ENCODE measurements at places on chromosomes 7 and 10.

DNA sequence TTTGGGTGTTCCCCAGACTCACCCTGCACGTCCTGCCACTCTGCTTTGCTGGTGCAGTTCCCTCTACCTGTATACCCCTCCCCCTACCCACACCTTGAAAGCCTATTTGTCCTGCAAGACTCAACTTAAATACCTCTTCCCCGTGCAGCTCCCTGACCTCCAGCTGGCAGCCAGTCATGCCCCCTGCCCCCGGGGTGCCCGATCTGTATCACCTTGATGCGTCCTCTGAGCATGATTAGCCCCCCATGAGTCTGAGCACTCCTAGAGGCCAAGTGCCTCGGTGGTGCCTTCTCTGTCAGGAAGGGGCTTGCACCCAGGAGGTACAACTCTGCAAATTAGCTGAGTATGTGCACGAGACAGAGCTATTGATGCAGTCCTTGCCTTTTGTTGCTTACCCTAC is 95.1 kb downstream of the RGS10 start:
- H3K27me3 ChIP-seq, result no peaks in the 10 kb centered on the region
- H3K4me1 ChIP-seq, result no peaks in the 10 kb centered on the region
- no peaks in the 10 kb centered on the region for H3K36me3 ChIP-seq
- no peak overlapping the region for H3K27ac ChIP-seq
- no peak for DNase-seq
- no peak overlapping the region for H3K4me3 ChIP-seq

DNA sequence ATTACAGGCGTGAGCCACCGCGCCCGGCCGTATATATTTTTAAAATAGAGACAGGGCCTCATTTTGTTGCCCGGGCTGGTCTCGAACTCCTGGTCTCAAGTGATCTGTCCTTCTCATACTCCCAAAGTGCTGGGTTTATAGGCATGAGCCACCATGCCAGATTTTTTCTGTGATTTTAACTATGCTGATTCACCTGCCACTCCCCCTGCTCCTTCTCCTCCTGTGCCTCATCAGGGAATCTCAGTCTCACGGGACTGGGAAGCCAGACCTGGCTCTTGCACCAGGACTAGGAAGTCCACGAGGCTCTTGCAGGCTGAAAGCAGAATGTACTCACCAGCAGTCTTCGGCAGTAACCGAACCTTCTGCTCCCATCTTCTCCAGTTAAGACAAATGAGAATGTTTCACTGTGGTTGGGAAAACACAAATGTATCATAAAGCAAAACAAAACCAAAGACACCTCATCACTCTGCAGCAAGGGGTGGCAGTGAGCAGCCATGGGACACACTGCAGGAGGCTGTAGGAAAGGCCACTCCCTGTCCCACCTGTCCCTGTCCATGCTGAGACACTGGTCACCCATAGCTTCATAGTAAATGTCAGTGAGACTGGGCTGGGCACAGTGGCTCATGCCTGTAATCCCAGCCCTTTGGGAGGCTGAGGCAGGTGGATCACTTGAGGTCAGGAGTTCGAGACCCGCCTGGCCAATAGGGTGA is 78.7 kb upstream of the MKRN1 start:
- H3K4me1 ChIP-seq, result no peaks in the 10 kb centered on the region
- DNase-seq, result no peak
- peaks cover 7% of the 10 kb centered on the region for H3K27me3 ChIP-seq
- H3K36me3 ChIP-seq, result no peaks in the 10 kb centered on the region

DNA sequence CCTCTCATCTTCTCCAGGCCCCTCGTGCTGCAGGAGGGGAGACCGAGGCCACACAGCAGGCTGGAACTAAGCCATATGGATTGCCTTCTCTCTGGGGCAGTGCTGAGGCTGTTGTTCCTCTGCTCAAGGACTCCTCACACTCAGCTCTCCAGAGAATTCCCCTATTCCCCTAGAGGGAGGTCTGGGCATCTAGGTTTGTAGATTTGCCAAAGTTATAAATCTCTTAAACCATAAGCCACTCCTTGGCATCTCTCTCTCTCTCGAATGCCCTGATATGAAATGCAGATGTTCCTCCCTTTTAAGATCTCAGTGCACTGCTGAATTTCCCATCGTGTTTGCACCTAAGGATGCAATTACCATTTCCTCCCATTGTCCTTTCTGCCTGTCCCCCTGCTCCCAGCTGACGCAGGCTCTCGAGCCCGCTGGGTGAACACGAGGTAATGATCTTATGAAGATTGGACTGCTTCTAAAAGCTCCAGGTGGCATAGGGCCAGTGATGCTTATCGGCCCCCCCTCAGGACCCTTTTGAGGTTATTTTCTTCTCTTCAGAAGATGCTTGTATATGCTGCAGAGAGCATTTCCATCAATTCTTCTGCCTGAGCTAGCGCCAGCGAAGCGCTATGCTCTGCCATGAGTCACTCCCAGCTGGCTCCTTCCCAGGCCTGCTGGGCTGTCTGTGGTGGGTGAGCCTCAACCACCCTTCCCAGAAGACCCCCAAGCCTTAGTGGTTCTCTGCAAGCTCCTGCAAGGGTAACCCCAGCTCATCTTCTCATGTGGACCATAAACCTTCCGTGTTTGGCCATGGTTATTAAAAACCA is 41.6 kb upstream of the AQP1 start:
- H3K27ac ChIP-seq, result no peak overlapping the region
- H3K36me3 ChIP-seq, result no peaks in the 10 kb centered on the region
- H3K4me3 ChIP-seq, result no peak overlapping the region
- no peaks in the 10 kb centered on the region for H3K27me3 ChIP-seq
- no peaks in the 10 kb centered on the region for H3K4me1 ChIP-seq
- no peak for DNase-seq

DNA sequence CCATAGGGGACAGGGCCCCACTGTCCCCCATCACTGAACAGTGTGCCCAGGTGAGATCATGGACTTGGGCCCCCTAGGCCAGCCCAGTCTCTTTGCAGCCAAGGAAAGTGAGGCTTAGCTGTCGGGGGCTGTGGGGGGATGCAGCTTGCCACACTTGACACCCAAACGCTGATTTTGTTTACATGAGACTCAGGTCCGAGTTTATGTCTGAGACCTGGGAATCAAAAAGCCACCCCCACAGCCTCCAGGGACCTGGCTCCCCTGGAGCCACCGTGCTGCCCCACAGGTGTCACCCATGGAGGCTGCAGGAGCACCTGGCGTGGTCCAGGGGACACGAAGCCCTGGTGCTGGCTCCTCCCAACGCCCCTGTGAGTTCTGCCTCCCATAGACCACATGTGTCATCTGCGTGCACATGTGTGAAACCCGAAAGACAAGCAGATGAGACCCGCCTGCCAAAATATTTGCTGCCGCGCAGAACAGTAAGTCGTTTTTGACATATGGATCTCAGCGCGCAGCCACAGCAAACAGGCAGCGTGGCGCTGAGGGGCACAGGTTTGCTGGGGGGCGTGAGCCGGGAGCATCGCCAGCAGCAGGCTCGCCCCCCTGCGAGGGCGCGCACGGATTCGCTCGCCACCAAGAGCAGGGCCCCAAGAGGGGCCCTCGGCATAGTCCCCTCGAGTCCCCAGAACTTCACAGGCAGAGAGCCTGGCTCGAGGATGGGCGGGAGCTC is 112.3 kb downstream of the LHPP start:
- no peaks in the 10 kb centered on the region for H3K36me3 ChIP-seq
- no peak for DNase-seq
- H3K4me3 ChIP-seq, result no peak overlapping the region
- peaks cover 5% of the 10 kb centered on the region for H3K4me1 ChIP-seq

DNA sequence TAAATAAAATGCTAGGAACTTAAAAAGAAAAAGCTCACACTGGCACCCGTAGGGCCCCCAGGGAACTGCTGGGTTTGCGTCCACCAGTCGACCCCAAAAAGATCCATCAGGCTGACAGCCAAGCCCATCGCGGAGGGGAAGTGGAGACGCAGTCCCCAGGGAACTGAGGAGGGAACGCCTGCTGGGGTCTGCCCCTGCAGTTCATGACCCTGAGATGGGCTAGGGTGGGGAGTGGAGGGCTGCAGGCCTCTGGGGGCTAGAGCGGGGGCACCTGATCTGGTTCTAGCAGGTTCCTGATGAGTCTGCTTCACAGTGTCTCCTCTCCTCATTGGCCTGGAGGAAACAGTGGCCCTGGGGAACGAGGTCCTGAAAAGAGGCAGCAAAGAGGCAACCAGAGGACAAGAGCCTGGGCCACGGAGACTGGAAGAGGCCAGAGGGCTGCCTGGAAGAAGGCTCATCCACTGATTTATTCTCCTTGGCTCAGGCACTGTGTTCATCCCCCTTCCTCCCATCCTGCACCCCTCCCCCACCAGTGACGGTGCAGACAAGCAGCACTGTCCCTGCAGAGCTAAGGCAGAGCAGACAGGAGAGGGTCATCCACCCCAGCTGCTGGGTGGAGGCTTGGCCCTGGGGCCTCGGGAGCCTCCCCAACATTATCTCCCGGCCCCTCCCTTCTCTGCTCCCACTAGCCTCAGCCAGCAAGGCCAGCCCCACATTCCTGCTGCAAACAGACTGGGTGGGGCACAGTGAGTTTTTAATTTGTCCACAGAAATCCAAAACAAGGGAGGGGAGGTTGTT is 24.7 kb upstream of the HSPA12A start:
- H3K4me1 ChIP-seq, result peaks cover 3% of the 10 kb centered on the region
- H3K4me3 ChIP-seq, result no peak overlapping the region
- H3K36me3 ChIP-seq, result peaks cover 2% of the 10 kb centered on the region
- H3K27ac ChIP-seq, result no peak overlapping the region

DNA sequence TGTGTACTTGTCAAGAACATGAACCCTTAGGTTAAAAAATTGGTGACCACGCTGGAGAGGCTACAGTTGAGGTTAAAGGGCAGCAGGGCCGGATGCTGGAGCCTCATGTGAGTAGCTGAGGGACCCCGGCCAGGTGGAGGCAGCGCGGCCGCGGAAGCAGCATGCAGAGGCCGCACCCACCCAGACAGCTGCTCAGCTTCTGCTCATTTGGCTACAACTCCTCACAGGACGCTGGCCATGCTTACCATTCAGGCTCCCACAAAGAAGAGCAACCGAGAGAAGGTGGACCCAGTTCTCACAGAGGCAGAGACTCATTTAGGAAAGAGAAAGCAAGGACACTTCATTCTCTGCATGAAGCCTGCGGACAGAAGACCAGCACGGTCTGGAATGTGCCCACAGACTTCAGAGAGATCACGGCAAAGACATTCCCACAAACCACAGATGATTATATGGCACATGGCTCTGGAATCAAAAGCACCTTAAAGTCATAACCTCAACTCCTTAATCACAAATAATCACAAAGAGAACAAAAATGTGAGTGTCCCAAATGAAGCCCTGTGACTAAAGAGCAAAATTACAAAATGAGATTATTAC is 94.4 kb downstream of the VOPP1 start:
- H3K27ac ChIP-seq, result peak overlapping the region; percentile 92
- H3K27me3 ChIP-seq, result no peaks in the 10 kb centered on the region
- H3K36me3 ChIP-seq, result peaks cover 16% of the 10 kb centered on the region

DNA sequence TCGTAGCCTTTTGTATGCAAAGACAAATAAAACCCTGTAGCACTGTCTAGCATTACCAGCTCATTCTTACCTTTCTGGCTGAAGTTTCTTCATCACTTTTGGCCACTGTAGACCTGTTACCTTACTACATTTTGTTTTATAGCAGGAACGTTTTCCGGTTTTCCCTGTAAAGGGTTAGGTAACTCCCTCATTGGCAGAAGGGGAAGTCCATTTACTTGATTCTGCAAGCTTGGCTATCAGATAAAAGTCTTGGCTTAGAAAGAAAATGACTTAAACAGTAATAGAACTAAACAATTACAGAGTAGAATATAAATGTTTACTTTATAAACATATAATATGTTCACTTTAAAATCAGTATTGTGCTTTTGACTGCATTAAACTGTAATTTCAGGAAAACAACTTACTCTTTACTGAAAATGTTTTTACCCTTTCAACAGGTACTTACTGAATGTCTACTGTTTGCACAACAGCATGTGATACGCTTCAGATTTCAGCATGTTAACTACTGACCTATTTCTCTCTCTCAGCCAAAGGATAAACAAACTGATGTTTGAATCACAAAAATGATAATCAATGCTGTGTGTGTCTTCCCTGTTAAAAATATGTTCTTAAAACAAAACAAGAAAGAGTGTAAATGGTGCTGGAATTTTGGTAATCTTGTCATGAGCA is 67.1 kb downstream of the OTUD1 start:
- H3K27me3 ChIP-seq, result peaks cover 5% of the 10 kb centered on the region
- no peak for DNase-seq
- no peak overlapping the region for H3K27ac ChIP-seq
- no peaks in the 10 kb centered on the region for H3K4me1 ChIP-seq

- peaks cover 46% of the 10 kb centered on the region for H3K27me3 ChIP-seq
- H3K27ac ChIP-seq, result no peak overlapping the region
- no peaks in the 10 kb centered on the region for H3K36me3 ChIP-seq
- peaks cover 5% of the 10 kb centered on the region for H3K4me1 ChIP-seq
Measured at GRCh38 chr7:31077484-31078362, 25.6 kb downstream of the ADCYAP1R1 start.

DNA sequence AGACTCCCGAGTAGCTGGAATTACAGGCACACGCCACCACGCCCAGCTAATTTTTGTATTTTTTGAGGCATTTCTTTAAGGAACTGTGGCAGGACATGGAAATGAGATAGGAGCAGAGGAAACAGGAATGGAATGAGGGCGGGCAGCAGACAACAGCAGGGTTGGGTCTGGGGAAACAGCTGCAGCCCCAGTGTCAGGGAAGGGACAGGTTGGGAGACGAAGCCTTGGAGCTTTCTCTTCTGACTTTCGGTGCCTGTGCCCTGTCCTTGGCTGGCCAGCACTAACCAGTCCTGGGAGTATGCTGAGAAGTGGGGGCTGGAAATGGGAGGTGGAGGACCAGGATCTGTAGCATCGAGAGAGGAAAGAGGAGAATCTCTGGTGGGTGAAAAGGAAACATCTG is 47.4 kb downstream of the ATOH7 start:
- no peak overlapping the region for H3K27ac ChIP-seq
- H3K4me1 ChIP-seq, result no peaks in the 10 kb centered on the region
- H3K4me3 ChIP-seq, result no peak overlapping the region
- H3K27me3 ChIP-seq, result peaks cover 36% of the 10 kb centered on the region

- peaks cover 2% of the 10 kb centered on the region for H3K4me1 ChIP-seq
- no peak overlapping the region for H3K4me3 ChIP-seq
- H3K27me3 ChIP-seq, result peaks cover 4% of the 10 kb centered on the region
- no peak for DNase-seq
- no peaks in the 10 kb centered on the region for H3K36me3 ChIP-seq
Measured at GRCh38 chr10:31768467-31768866, 160.2 kb downstream of the ARHGAP12 start.

DNA sequence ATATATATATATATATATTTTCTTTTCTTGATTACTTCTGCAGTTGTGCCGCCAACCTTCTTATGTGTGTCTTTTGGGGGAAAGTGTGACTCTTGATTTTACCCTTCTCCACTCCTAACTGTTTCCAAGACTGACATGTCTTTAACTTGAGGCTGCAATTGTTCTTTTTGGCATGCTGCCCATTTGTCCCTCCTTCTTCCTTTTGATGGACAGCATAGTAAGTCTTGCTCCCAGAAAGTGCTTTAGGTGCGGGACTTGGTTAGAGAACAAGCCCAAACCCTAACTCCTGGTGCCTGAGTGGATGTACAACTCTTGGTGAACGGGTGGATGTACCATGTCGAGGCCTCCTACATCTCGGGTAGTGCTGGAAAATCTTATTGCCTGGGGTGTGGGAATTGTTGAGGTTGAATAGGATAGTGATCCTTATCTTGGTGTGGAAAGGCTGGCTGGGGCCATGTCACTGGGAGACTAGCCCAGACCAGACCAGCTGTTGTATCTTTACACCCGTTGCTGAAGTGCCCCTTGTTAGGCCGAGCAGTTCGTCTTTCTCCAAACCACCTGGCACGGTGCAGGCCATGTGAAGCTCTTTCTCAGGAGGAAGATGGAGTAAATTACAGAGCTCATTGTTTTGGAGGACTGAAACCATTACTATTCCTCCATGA is 16.3 kb downstream of the TCF7L2 start:
- no peaks in the 10 kb centered on the region for H3K36me3 ChIP-seq
- H3K4me3 ChIP-seq, result no peak overlapping the region
- H3K27ac ChIP-seq, result no peak overlapping the region
- H3K27me3 ChIP-seq, result peaks cover 16% of the 10 kb centered on the region
- no peak for DNase-seq

All from T-helper 17 cell (primary cell).